Fibroblast of villous mesenchyme (primary cell): ENCODE measurements at places on chromosomes 11 and 22. TPM values are rescaled to one million over a fixed set of nuclear protein-coding genes. Genes with fewer than 3 reads are reported as not detected.

GRCh38 chr11:44409558-44410236 is 99.8 kb upstream of the ALX4 start:
- no peak for DNase-seq

The NXPE4 gene
- total RNA-seq: not detected in 2 replicates

DNA sequence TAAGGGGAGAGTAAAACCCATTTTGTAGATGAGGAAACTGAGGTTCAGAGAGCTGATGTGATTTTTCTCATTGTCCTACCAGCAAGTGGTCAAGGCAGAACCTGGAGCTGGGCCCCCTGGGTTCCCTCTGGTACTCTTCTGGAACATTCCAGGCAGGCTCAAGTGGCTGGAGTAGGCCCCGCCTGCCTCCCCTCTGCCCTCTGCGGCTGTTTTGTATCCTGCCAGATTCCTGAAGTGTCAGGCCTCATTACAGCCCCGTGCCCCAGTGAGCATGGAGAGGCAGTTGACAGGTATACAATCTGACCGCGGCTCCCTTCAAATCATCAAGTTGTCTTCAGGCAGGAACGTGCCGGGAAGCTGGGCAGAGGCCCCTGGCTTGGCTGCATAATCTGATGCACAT is 94.6 kb upstream of the CD82 start:
- DNase-seq: no peak

The SGSM1 gene
- total RNA-seq: not detected in 2 replicates

DNA sequence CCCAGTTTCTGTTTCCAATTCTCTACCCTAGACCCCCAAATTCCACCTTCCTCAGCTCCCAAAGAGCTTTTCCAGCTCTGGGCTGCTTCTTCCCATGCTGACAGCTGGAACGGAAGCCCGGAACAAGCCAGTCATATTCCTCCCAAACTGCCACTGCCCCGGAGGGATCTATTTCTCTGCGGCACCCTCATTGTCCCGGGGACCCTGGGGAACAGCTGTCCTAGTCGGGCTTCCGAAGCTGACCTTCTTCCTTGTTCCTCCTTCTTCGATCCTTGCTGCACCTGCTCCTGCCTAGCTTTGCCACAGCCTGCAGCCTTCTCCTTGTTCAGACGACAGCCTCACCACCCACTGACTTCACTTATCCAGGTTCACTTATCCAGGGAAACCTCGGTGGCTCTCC is 105.7 kb downstream of the TSPAN18 start:
- no peak for DNase-seq

- no peak for DNase-seq
These were observed 643 bp downstream of the TIGD3 start for GRCh38 chr11:65355013-65355775.

The TRIM29 gene
- total RNA-seq: 0.86 and 1.3 TPM in 2 replicates

GRCh38 chr11:112179601-112180000 is 4.3 kb downstream of the BCO2 start:
- DNase-seq: no peak

The ANO5 gene
- under 0.01 and 0.32 TPM in 2 replicates for total RNA-seq

GRCh38 chr11:66951135-66951534 is 7.0 kb downstream of the PC start:
- DNase-seq: no peak

The CCDC87 gene
- total RNA-seq: 0.43 and 0.64 TPM in 2 replicates

The CCDC34 gene
- total RNA-seq: 3.2 and 3.5 TPM in 2 replicates

The KCNQ1 gene
- total RNA-seq: not detected in 2 replicates

GRCh38 chr11:122198291-122198983 is 82.4 kb upstream of the BLID start:
- DNase-seq: no peak

- no peak for DNase-seq
These were observed 127.1 kb downstream of the CTTN start for GRCh38 chr11:70525466-70525865.

DNA sequence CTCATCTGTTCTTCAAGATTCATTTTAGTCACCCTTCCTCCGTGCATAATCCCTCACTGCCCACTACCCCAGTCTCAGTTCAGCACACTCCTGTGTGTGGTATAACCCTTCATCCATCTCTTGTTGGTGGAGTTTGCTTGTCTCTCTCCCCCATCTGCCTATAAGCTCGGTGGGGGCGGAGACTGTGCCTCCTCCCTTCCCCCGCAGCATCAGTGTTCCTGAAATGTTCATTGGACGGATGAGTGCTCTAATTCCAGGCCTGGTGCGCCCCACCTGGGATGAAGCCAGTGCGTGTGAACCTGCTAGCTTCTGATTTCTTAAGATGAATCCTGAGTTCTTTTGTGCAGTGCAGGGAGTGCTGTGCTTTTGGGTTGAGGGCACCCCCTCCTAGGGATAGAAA is 100.0 kb downstream of the GRIK4 start:
- DNase-seq: no peak
